ENCODE measurements at places on chromosomes 2 and 18.
A peak's percentile ranks its signal among the peaks of the same experiment; 100 is the strongest.

DNA sequence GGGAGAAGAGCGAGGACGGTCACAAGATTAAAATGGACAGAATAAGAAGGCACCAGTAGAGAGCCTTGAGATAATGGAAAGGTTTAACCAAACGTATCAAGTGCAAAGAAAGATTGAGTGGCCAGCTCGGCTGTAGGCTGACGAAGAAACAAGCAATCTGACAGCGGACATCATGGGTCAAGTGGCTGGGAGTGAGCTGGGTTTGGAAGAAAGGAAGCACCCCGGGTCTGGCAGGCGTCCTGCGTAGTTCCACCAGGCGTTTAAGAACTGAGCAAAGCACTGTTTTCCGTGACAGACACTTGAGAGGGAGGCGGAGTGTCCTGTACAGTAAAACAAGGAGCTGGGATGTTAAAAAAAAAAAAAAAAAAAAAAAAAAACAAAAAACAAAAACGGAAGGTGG, 27.1 kb downstream of the DAPL1 start:
- DNase-seq: no peak

DNA sequence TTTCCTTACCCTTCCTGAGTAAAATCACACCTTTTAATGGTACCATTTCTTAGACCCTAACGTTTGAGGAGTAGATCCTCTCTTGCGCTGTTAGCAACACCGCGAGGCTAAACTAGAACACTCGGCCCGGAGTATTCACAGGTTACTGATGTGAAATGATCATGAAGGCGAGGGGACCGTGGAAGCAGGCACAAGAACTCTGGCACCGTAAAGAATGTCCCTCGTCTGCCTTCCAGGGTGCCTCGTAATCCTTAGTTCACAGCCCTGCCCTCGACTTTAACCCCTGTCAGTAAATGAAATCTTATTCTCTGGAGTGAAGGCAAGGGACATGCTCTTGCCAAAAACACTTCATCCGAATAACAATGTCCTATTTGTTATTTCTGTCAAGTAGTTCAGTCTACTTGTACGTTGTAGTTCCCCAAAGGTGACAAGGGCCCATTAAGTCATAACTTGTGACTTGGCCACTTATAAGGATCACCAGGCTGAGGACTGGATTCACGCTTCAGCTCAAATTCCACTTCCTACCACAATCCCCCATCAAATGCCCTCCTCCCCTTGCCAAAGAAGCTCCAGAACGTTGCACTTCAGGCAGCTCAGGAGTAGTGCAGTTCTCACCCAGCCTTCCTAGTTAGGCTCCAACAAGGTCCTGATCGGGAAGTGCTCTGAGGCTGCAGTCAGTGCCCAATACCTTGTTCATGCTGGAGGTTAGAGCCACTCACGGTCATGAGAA, 43.3 kb upstream of the ITM2C start:
- DNase-seq: no peak

DNA sequence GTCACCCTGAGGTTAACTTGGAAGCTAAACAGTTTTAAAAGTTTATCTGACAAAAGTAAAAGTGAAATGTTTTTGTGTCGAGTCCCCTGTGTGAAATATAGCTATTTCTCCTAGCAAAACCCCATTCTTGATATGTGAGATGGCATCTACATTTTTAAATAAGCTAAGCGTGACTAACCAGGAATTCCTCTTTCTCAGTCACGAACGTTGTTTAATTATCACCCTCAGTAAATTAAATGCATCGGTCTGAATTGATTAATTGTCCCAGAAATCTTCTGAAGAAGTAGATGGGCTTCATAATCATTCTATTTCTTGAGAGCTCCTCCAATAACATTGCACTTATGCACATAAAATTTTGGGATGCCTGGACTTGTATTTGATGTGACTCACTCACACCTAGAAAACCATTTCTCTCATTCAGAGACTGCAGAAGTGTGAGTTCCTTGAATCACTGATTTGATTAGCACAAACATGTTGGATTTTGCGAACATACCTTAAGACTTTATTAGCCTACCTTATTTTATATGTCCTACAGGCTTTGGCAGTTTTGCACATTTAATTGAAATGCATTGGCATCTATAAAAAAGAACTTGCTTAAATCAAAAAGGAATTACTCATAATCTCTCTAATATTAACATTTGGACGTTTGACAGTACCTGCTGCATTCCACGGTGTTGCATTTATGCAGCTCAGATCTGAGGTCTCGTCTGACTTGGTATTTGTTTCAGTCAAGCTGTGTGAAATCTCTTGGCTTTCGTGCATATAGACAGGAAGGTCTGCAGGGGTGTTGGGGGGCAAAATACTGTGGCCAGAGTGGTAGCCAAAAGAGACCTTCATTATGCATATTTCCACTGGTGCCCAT, 475.2 kb downstream of the EPHA4 start:
- no peak for DNase-seq

- no peak for DNase-seq
Measured at GRCh38 chr18:58891776-58892175, 27.1 kb downstream of the ZNF532 start.

DNA sequence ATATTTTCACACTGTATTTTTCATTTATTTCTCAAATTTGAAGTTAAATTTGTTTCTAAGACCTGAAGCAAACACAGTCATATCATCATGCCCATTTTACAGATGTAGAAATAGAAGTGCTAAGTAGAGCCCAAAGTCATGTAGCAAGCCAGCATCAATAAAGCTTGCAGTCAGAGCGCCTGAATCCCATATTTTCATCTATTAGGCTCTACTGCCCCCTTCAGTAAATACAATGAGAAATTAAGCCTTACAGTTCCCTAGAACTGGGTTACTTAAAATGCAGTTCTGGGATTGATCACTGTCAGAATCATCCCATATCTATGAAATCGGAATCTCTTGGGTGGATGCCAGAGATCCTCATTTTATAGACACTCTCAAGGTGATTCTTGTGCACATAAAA, 419.9 kb downstream of the TGIF1 start:
- no peak for DNase-seq

- DNase-seq: no peak
Measured at GRCh38 chr18:48674758-48675351, 136.0 kb downstream of the CTIF start.

DNA sequence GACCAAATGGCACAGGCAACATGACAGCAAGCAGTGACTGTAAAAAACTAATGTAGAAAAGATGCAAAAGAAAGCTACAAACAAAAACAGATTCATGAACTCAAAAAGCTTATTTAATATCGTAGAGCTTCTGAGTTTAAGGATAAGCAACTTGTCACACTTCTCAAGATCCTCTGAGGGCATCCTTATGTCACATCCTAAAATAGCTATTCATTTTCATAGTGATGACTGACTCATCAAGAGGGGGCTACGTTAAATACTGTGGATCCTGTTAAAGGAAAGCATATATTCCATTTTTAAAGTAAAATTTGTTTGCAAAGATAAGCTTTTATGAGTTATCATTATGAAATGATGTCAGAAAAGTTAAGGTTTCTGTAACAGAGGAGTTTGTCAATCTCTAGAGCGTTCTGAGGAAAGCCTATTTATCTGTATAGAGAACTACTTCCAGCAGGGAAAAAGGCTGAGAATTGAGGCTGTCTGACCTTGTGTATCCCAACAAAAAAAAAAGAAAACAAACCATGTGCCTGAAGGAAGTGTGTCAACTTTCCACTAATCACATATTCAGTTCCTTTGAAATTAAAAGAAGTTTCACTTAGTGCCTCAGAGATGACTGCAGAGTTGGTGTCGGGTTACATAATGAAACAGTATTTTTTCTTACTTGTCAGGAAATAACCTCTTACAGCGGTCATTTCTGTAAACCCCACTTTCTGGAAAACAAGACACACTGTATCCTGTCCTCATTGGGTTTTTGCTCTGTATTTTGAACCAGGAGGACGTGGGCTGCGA, 115.5 kb downstream of the ESCO1 start:
- no peak for DNase-seq

- no peak for DNase-seq
Measured at GRCh38 chr2:207235621-207236020, 69.9 kb upstream of the KLF7 start.

- no peak for DNase-seq
Measured at GRCh38 chr2:26978061-26978596, 7.7 kb downstream of the MAPRE3 start.

DNA sequence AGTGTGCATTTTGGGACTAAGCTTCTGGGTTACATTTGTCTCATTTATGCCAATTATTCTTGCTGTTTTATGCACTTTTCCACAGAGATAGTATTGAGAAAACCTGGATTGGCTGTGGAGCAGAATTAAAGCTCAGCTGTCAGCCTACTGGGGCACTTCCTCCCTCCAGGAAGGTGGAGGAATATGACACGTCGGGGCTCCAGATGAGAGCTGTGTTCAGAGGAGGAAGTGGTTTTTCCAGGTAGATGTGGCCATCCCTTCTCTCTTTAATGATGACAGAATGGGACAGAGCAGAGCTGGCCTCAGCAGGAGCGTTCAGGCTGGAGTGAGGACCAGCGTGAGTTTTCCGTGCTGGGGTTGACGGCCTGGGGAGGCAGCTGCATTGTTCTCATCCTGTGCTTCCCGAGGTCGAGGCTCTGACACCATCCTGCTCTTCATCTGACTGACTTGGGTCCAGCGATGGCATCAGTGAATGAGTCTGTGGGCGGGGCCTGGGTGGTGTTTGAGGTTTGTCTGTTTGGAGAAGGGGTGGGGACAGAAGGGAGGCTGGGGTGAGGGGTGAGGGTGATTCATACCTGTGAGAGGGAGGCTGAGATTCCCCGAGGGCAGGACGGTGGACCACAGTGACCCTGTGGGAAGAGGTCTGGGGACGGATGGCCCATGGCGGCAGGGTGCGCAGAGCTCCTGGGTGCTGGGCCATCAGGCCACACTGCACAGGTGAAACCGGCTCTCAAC, 207.0 kb downstream of the LDLRAD4 start:
- DNase-seq: peak; percentile 43

DNA sequence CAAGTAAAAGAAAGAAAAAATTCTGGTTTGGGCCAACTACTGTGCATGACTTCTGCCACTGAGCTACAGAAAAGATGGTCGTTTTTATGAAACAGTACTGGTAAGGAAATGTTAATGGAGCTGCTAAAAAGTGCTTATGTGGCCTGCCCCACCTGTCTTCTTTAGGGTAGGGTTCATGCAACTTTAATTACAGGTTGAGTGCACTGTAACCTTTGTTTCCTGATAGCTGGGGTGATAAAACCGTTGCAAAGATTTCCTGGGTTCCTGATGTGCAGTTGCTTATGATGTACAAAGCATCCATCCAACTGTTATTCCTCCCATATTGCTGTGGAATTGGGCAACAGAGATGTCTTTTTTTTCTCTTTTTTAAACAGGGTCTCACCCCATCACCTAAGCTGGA, 34.3 kb upstream of the PUM2 start:
- no peak for DNase-seq

DNA sequence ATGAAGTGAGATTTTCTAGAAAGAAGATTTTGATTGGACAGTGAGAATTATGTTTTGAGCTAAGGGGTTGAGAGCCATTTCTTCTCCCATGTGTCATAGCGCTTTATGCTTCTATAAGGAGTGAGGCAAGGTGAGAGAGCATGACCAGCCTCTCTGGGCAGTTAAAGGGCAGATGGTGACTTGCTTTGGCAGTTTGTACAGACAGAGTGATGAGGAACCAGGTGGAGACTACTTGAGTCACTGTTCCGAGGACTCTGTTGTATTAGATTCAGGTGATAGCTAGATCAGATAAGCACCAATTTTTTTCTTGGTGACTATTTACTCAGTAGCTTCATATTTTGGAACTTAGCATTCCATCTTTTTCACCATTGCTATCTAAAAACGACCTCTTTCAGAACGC, 4.5 kb downstream of the CRIM1 start:
- no peak for DNase-seq

DNA sequence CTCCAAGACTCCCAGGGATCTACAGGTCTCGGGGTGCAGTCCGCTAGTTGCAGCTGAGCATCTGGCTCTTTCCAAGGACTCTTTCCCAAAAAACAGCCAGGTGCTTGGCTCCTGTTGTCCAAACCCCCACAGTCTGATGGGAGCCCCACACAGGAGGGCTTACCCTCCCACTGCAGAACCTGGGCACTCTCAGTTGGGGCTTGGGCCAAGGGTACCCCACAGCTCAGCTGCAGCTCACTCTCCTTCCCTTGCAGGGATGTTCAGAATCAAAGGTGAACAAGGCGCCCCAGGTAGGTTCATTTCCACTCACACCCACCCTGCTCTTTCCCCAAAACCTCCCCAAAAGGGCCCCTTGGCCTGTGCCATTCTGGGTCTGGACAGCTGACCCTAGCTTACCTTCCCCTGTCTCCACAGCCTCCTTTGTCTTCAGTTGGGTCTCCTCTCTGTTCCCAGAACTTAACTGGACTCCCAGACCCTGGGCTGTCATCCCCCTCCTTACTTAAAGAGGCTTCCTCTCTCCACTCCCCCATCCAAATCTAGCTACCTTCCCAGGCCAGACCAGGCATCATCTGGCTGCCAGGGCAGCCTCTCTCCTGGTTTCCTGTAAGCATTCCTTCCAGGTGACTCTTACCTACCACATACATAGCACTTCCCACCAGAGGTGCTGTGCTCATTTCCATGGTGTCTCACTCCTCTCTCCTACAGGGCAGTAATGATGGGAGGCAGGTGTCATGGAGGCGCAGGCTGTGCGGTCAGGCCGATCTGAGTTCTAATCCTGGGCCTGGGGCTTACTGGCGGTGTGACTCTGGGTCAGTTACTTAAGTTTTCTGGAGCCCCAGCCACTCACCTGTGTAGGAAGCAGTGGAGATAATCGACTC, 29.5 kb downstream of the MARCO start:
- no peak for DNase-seq

- no peak for DNase-seq
Measured at GRCh38 chr2:65550246-65550645, 117.8 kb upstream of the SPRED2 start.
